ENCODE measurements at places on chromosomes 16 and 17. TPM values are rescaled to one million over a fixed set of nuclear protein-coding genes. Genes with fewer than 3 reads are reported as not detected.
A peak's percentile ranks its signal among the peaks of the same experiment; 100 is the strongest.

GRCh38 chr16:11140098-11140375 lies 116.0 kb downstream of the SOCS1 start:
- no peak for DNase-seq

- DNase-seq: peak; percentile 60
Measured at GRCh38 chr16:54817432-54817831, 113.2 kb upstream of the IRX5 start.

DNA sequence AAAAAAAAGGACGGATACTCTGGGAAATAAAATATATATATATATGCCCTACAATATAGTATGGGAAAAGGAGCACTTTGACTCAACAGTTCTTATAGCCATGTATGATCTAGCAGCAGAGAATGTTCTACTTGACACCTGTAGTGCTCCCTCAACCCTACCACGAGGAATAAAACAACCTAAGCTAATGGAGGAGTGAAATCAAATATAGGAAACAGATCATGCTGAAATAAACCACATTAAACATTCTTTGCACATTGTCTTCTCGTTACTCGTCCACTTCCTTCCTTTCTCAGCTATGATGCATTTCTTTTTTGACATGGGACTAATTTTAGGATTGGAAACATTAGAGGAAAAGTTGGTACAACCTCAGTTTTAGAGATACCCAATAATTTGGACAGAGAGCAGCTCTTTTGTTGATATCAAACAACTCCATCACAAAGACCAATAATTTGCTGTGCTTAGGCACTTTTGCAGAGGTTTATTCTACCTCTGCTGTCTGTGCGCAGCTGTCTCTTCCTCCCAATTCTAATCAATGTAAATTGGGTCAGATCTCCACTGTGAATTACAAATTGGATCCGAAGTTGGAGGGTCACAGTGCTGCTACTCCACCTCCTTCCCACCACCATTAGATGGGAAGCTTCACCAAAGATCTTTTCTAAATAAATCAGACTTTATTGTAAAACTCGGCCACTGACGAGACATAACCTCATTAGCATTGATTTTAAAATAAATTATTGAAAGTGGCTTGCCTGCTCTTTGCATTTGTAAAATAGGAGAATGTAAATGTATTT lies 65.8 kb downstream of the SNX11 start:
- no peak for DNase-seq

DNA sequence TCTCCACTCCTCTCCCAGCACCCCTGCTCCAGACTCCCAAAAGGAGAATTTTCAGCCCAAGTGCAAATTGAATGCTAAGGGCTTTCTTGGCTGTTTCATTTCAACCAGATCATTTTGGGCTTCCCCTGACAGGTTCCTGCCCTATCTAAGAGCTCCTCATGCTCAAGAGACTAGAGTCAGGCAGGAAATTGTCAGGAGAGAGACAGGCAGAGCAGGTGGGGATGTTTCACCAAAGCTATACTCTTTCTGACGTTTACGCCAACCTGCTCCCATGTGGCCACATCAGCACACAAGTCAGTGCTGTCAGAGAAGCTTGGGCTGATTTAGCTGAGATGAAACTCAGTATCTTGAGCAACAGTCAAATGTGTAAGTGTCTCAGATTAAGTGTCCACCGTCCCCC lies 31.4 kb downstream of the HIC1 start:
- no peak for DNase-seq

GRCh38 chr16:65538976-65539375 lies 417.1 kb upstream of the CDH11 start:
- no peak for DNase-seq

- no peak for DNase-seq
Measured at GRCh38 chr17:17042851-17043460, 699 bp downstream of the MPRIP start.

GRCh38 chr17:7579001-7579833 lies at the start of gene CD68:
CD68 (plus strand) TSS chr17:7579638; CDS start chr17:7579678, 40 bp downstream.
- DNase-seq: peak; percentile 82

- DNase-seq: no peak
Measured at GRCh38 chr16:50646345-50646744, 34.8 kb downstream of the SNX20 start.

DNA sequence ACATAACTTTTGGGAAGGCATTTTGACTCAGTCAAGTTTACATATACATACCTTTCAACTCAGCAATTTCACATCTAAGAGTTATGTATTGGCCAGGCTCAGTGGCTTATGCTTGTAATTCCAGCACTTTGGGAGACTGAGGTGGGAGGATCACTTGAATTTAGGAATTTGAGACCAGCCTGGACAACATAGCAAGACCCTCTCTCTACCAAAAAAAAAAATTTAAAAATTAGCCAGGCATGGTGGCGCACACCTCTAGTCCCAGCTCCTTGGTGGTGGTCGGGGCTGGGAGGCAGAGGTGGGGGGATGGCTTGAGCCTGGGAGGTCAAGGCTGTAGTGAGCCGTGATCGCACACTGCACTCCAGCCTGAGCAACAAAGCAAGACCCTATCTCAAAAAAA lies 79.3 kb downstream of the AATF start:
- DNase-seq: no peak

DNA sequence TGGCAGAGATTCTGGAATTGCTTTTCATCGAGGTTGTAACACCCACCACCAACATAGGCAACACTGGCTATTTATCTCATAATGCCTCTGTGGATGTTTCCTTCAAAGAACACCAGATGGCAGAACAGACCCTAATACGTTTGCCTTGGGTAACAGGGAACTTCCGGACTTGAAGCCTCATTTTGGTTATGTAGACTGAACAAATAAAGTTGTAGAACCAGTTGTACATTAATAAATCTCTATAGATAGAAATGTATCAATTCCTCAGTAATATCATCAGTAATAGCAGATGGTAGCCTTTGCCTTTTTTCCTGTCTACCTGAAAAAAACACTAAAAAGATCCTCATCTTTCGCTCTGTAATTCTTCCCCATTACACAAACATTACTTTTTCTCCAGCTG lies 25.9 kb upstream of the APOH start:
- DNase-seq: peak; percentile 83

- DNase-seq: no peak
Measured at GRCh38 chr16:87662254-87663204, 60.2 kb downstream of the JPH3 start.

DNA sequence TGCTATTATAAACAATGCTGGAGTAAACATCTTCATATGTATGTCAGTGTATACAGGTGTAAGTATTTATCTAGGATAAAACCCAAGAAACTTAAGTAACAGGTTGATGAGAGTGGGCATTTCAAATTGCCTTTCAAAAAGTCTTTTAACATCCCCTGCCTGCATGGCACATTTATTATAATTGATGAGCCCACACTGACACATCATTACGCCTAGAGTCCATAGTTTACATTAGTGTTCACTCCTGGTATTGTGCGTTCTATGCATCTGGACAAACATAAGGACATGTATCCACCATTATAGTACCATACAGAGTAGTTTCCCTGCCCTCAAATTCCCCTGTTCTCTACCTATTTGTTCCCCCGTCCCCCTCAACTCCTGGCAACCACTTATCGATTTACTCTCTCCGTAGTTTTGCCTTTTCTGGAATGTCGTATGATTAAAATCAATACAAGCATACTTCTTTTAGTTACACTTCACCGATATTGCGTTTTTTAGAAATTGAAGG lies 53.7 kb downstream of the NACA2 start:
- DNase-seq: no peak

GRCh38 chr16:49472598-49472997 lies 99.0 kb downstream of the C16orf78 start:
- no peak for DNase-seq

ESRP2 gene
- total RNA-seq: not detected

TOX3 gene
- total RNA-seq: not detected

FN3K gene
- total RNA-seq: 0.42 TPM

NPIPB9 gene
- 0.68 TPM for total RNA-seq

NXN gene
- 17.2 TPM for total RNA-seq

PRSS53 gene
- total RNA-seq: 3.9 TPM

SLFN14 gene
- not detected for total RNA-seq

MVP gene
- total RNA-seq: 417 TPM

Measured in myocyte (in vitro differentiated cells).